Activated CD4-positive, CD25-positive, alpha-beta regulatory T cell treated with anti-CD3 and anti-CD28 coated beads, Interleukin-2, amount 50 U/mL, for 24 hours (primary cell): ENCODE measurements at places on chromosomes 16 and 17.

- ATAC-seq, result no peak
Observed at GRCh38 chr16:24769806-24770205, 40.4 kb downstream of the TNRC6A start.

GRCh38 chr16:8697965-8698364, 23.5 kb downstream of the ABAT start:
- ATAC-seq, result no peak

DNA sequence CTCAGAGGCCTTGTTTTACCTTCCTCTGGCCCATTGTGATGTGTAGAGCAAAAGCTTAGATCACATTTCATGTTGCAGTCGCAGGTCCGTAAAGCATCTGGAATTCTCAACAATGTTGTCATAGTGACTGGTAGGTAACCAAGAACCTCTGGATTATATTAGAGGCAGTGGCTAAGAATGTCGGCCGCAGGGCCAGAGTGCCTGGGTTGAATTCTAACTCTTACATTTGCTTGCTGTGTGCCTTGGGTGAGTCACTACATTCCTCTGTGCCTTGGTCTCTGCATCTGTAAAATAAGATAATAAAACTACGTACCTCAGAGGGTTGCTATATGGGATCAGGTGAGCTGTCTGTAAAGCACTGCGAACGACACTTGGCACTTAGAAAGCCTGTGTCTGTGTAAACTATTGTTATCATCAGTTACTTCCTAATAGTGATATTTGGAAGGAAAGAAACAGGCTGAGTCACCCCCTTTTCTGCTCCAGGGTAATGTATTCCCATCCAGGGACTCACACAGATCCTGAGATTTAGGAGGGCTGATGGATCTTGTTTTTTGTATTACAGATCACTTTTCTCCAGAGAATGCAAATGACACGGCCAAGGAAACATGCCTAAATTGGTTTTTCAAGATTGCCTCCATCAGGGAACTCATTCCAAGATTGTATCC, 52.2 kb downstream of the VPS35L start:
- no peak for ATAC-seq

DNA sequence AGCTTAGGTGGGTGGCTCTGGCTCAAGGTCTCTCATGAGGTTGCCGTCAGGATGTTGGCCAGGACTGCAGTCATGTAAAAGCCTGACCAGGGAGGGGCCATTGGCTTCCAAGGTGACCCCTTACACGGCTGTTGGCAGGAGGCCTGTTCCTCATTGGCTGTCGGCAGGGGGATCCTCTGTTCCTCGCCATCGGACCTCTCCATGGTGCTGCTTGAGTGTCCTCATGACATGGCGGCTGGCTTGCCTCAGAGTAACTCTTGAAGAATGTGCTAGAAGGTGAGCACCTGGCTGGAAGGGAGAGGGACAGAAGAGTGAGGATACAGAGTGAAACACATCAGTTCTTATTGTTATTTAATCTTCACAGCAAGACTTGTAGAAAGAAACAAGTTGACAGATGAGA, 4.7 kb upstream of the RPRML start:
- no peak for ATAC-seq

DNA sequence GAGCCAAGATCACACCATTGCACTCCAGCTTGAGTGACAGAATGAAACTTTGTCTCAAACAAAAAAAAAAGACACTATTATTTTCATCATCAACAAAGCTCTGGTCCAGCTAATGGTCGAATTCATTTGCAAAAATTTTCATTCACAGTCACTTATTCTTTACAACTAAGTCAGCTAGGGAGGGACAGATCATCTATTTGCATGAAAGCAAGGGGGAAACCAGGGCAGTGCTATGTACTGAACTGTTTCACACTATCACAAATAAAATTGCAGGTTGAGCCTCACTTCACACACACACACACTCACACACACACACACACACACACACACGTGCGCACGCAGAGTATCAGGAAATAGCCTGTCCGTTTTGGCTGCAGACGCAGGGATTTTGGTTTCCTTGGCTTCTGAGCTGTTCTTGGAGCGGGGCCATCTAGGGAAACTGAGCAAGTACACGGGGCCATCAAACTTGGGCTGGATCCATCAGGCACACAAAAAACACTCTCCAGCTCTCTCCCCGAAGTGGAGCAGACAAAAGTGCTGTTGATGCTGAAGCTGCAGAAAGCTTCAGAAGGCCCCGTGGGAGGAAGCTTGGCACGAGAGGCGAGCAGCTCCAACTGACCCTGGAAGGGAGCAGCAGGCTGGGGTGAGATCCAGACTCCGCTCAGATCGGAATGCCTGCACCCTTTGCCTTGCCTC, 44.3 kb upstream of the HELZ start:
- ATAC-seq, result no peak

DNA sequence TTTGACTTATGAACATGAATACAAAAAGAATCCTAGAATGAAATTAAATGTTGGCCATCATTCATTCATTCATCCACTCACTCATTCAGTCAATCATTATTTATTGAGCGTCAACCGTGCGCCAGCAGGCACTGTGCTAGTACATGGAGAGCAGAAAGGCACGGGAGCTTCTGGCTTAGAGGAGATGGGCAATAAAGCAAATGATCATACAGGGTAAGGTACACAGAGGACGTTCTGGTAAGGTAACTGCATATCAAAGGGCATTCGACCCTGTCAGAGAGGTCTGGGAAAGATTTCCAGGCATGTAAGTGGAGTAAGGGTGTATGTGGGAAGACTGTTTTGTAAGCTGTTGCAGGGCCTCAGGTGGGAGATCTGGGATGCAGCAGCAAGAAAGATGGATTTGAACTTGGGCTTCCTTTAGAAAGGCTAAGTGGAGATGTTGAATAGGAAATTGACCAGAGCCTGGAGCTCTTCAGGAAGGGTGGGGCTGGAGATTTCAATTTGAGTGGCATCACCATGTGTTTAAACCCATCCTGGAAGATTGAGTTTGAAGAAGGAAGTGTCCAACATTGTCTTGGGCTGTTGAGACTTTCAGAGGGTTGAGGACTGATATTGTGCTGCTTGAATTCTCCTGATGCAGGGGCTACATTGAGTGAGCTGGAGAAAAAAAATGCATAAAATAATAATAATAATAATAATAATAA, 2.8 kb upstream of the MSI2 start:
- no peak for ATAC-seq

- ATAC-seq, result no peak
Observed at GRCh38 chr17:29291163-29291752, 2.7 kb downstream of the NUFIP2 start.

DNA sequence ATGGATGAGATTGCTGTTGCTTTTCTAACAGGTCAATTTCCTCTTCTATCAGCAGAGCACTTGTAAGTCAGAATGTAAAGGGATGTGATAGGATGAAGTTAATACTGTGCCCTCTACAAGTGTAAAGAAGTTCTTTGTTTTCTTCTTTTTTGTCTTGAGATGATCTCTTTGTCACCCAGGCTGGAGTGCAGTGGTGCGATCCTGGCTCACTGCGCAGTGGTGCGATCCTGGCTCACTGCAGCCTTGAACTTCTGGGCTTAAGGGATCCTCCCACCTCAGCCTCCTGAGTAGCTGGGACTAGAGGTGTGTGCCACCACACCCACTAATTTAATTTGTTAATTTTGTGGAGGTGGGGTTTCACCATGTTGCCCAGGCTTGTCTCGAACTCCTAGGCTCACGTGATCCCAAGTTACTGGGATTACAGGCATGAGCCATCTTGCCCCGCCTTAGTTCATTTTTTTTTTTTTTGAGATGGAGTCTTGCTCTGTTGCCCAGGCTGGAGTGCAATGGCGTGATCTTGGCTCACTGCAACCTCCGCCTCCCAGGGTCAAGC, 21.6 kb upstream of the KPNB1 start:
- ATAC-seq, result no peak

DNA sequence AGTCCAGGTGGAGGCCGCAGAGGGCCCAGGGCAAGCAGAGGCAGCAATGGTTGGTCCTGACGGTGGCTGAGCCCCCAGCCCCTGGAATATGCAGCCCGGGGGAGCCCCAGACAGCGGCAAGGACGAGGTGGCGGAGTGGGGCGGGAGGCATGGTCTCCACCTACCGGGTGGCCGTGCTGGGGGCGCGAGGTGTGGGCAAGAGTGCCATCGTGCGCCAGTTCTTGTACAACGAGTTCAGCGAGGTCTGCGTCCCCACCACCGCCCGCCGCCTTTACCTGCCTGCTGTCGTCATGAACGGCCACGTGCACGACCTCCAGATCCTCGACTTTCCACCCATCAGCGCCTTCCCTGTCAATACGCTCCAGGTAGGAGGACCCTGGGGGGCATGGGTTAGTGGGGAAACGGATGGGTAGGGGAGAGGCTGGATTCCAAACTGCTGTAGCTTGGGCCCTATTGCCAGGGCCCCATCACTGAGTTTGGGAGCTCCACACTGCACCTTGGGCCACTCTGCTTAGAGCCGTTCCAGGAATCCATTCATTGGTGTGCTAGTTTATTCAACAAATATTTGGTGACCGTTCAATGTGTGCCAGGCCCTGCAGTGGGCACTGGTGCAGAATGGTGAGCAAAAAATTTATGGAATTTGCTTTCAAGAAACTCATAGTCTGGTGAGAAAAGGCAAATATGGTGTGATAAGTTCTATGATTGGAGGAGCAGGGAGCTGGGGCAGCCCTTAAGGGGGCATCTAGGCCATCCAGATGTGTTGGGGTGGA, 3.8 kb downstream of the RASL10B start:
- no peak for ATAC-seq

GRCh38 chr17:31369266-31369665, 22.2 kb upstream of the RAB11FIP4 start:
- ATAC-seq, result no peak

DNA sequence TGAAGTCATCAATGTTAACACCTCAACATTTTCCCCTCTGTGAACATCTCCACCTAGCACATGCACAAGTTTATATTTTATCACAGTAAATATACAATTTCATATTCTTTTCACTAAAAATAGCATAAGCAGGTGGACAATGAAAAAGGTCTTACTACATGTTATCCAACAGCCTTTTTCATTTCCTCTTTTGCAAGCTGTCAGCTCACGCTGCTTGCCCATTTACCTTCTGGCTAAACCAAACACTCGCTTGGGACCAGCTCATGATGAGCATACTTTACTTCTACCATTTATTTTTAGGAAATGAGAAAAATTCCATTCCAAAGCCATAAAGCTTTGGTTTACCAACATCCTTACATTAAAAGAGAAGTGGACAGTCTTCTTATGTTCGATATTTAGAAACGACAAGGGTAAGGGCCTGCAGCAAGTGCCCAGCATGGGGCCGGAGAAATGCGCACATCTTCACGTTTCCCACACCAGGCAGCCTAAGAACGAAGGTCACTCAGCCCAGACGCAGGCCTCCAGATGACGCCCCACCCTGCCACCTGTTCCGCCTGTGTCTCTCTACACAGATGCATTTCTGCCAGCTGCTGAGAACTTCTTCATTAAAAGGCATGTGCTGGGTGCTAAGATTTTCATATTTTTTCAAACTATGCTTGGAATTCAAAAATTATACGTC, 13.9 kb downstream of the SNN start:
- no peak for ATAC-seq

DNA sequence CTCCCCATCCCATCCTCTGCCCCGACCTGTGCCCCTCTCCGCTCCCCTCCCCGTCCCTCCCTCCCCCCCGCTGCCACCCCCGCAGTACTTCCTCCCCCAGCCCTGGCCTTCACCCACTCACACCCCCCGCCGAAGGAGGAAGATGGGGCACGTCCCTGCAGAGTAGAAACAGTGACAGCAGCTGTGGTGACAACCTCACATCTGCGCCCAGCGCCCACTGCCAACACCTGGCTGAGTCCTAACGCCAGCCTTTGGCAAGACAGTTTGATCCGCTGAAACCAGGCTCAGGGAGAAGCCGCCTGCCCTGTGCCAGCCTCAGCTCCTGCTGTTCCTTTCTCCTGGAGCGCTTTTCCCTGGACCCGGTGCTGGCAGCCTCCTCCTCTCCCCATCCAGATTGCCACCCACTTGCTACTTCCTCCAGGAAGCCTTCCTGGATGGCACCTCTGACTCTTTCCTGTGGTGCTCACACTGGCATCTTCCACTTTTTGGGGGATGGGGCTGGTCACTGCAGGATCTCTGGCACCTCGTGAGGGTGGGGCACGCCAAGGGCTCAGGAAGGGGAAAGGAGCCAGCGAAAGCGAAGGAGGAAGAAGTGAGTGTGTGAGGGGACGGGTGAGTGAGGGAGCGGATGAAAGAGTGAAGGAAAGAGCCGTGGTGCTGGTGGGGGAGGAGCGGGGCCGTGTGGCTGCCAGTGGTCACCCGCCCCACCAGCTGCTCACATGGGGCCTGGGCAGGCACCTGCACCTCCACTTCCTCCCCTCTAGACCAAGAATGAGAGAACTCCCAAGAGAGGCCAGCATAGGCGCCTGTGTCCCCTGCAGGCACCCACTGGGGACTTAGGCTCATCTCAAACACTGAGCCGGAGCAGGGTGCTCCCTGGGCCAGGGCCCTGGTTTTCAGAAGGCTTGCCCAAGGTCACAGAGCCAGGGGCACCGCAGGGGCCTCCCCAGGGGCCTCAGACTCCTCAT, 27.0 kb downstream of the ZFPM1 start:
- peak; percentile 63 for ATAC-seq

- no peak for ATAC-seq
Observed at GRCh38 chr17:45110676-45111611, 21.4 kb downstream of the PLCD3 start.

DNA sequence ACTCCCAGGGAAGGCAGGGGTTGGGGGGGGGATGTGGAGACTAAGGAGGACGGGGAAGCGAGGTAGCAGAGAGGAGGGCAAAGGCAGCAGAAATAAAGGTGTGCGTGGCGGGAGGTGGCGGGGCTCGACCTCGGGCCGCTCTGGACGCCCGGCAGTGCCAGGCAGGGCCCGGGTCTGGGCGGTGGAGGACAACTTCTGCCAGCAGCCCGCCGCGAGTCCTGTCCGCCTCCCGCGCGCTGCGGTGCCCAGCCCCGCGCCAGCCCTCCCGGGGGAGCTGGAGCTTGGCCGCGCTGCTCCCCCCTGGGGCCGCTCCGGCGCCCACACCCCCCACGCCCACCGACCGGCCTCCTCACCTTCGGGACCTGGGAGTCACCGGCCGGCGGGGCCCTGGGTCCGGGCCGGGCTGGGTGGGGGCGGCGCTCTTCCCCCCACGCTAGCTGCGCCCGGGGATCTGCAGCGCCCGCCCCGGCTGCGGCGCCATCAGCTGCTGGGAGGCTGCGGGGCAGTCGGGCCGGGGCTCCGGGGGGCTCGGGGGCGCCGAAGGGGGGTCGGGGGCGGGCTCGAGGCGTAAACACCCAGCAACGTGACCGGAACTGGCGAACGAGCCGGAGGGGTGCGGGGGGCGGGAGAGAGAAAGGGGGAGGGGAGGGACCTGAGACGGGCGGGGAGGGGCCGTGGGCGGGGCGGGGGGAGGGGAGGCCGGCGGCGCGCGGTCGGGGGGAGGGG, at the start of gene CCDC92B:
TSS of gene CCDC92B (minus strand) at position 595 of the 726 bp plus-strand sequence. CDS start 14,507 bp downstream, outside the sequence.
- no peak for ATAC-seq

DNA sequence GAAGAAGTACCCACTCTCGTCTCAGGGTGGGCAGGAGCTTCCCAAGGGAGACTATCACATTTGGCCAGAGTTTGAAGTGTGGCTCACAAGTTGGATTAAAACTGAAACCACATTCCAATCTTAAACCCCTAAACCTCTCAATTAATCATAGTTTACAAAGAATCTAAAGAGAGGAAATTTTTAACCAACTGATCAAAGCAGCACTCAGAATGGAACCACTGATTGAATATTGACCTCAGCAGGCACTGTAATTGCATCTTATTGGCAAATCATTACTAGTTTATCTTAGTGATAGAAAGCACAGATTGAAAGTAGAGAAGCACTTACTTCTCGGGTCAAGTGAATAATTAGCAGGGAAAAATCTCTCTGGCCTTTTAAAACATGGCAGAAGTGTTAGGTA, 491.6 kb downstream of the TOX3 start:
- no peak for ATAC-seq
